Stimulated activated CD4-positive, alpha-beta T cell treated with anti-CD3 and anti-CD28 coated beads, TNF-alpha, amount 100 ng/mL, for 4 hours (primary cell): ENCODE measurements at places on chromosomes 3 and 15.

GRCh38 chr3:55172913-55173312 lies 245.1 kb upstream of the LRTM1 start:
- no peak for DNase-seq

DNA sequence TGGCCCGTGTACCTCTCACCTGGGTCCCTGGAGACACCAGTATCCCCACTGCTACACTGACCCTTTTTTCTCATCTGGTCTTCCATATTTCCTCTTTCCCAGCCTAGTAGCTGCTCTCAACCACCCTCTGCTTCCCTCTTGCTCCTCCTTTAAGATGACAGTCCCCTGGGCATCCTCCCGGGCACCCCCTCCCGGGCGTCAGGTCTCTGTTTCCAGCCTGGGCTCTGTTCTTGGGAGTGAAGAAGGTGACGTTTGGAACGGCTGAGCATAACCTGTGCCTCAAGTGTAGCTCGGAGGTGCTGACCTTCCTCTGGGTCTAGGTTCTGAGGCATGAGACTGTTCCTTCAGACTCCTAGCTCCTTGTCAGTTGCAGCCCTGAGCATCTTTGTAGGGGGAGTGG lies 101.2 kb downstream of the VGLL4 start:
- DNase-seq, result no peak

GRCh38 chr3:28923994-28924393 lies 356.9 kb upstream of the RBMS3 start:
- no peak for DNase-seq

GRCh38 chr3:103803787-103804186 lies 1369.0 kb downstream of the ZPLD1 start:
- DNase-seq, result no peak

GRCh38 chr3:98730338-98730737 lies 32.8 kb upstream of the ST3GAL6 start:
- DNase-seq, result no peak

DNA sequence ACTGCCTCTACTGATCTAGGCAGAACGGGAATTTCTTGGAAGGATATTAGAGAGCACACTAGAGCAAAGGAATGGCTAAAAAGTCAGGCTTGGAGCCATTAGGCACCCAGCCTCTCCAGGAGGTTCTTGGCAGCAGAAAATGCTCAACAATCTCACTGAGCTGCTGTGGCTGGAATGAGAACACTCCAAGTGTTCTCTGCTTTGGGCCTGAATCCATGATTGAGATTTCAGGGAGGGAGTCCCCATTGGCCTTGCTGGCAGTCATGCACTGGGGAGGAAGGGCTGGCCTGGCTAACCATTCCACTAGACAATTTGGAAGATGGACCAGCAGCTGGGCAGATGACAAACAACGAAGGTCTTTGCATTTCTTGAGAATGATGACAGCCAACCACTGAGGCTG lies 362.6 kb downstream of the SHQ1 start:
- no peak for DNase-seq
